Fibroblast of skin of back (primary cell): ENCODE measurements at places on chromosomes 16 and 17.
A peak's percentile ranks its signal among the peaks of the same experiment; 100 is the strongest.

- DNase-seq: peak; percentile 42
Measured at GRCh38 chr16:4358831-4359561, 7.9 kb upstream of the PAM16 start.

- DNase-seq: peak; percentile 42
Measured at GRCh38 chr17:31313982-31314781, at the start of gene EVI2B. EVI2B (minus strand) TSS chr17:31314054; CDS start chr17:31305609, 8,445 bp downstream.

- DNase-seq: no peak
Measured at GRCh38 chr17:57235124-57235523, 21.2 kb upstream of the MSI2 start.

DNA sequence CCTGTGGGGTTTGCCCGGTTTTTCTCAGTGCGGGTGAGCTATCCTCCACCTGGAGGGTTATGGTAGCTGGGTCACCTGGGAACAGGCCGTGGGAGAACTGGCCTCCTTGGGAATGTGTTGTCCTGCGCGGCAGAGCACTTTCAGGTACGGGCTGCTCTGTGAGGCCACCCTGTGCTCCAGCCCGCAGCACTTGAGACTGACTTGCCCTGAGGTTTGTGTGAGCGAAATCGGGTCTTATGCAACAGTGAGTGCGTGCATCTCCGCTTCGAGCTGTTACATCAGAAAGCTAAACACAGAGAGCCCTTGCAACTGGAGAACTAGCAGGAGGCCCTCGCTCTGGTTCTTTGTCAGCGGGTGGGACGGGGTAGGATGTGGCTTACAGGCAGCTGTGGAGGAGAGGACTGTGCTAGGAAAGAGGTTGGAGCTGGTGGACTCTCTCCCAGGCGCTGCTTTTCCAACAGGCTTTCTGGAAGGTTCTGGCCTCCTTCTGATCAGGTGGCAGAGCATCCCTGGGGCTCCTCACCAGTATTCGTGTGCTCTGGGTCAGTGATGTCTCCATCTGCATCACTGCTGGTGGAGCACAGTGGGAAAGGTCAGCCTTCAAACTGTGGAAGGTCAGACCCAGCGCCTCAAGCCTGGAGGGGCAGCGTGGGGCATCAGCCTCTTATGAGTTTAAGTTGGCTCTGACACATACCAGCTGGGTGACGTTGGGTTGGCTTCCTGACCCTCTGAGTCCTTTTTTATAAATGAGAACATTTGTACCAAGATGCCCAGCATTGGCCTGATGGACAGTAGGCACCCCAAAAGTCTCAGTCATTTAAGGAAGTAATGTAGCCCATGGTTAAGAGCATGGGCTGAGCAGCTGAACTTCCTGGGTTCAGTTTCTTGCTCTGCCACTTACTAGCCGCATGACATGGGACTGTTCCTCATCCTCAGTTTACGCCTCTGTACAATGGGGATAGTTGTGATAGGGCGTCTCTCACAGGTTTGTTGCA, 76.3 kb downstream of the KSR1 start:
- DNase-seq: peak; percentile 78

DNA sequence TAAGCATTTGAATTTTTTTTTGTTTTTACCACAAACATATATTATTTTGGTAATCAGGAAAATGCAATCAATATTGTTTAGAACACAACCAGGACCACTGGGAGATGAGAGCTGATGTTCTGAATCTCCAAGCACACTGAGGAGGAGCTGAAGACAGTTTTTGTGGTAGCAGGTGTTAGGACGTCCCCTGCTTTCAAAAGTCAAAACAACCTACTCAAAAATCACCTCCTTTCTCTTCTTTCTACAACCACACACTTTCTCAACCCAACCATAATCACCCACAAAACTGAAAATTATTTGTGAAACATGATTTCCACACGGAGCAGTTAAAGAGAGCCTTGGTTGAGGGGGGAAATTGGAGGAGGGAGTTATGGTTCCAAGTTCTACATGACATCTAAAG, 26.7 kb upstream of the CFAP20 start:
- no peak for DNase-seq

DNA sequence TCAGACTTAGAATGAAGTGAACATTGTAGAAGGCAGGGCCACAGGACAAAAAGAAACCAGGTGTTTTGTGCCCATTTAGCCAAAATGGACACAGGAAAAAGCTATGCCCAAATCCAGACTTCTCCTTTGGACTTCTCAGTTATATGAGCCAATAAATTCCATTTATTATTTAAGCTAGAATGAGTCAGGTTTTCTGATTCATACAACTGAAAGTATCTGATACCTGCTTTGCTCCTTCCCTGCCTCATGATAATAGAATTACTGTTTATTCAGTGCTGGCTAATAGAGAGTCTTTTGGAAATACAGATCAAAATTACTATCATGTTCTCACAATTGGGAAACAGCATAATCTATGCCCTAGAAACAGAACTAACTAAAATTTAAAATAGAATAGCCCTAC, 8.7 kb upstream of the CPD start:
- no peak for DNase-seq

DNA sequence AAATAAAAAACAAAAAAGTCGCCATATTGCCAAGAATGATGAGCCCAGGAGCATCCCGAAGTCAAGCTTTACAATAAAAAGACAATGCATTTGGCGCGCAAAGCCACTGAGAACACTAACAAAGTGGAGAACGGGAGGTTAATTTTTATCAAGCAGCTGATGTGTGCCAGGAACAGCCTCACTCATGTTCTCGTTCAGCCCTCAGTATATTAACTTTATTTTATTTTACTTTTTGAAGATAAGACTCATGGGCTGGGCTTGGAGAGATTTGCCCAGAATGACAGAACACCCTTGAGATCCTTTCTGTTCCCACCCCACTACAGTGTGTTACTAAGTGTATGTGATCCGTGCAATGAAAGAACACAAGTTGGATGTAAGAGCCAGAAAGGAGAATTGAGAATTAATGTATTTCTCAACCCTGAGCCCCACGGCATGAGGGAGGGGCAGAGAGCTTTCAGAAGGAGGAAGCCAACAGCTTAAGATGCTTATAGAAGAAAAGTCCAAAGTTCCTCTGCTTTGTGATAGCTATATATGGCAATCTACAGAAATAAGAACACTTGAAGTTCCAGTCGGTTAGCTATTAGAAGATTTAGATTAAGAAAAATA, 48.4 kb downstream of the COTL1 start:
- no peak for DNase-seq

DNA sequence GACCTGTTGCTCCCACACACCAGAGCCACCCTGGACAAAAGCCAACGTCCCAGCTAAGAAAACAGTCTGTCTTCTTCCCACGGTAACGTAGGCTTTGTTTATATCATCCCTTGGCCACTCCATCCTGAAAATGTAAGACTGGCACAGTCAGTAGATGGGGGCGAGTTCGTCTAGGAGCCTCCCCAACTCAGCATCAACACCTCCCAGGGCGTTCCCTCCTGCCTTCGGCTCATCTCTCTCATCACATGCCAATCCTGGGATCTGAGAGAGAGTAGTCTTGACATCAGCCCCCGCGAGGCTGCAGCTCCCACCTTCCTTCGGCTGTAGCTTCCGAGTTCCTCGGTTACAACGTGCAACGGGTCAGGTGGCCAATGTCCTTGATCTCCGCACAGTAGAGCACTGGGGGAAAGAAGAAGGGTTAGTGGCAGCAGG, 894 bp downstream of the RNF227 start:
- no peak for DNase-seq

DNA sequence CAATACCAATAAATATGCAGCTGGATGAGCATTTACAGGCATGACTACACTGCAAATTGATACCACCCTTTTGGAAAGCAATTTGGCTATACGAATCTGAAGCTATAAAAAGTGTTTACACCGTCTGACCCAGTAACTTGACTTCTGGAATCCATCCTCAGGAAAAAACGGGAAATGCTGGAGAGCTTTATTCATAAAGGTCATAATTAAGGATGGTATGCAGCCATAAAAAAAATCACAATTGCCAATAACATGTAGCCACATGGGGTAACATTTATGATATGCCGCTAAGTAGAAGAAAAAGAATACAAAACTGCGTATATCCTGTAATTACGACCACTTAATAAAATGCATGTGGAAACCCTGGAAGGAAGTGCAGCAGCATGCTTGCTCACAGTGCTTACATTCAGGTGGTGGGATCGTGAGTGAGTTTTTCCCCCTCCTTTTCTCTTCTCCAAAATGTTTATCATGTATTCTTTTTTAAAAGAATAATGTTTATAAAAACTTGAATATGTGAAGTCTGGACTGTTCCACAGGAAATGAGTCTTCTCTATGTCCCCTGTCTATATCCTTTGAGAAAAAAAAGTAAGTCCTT, 34.2 kb downstream of the COPRS start:
- DNase-seq: peak; percentile 44

GRCh38 chr17:64780096-64781013, 118.2 kb upstream of the SMURF2 start:
- DNase-seq: peak; percentile 42

GRCh38 chr16:87366288-87366687, 17.3 kb downstream of the FBXO31 start:
- DNase-seq: no peak

DNA sequence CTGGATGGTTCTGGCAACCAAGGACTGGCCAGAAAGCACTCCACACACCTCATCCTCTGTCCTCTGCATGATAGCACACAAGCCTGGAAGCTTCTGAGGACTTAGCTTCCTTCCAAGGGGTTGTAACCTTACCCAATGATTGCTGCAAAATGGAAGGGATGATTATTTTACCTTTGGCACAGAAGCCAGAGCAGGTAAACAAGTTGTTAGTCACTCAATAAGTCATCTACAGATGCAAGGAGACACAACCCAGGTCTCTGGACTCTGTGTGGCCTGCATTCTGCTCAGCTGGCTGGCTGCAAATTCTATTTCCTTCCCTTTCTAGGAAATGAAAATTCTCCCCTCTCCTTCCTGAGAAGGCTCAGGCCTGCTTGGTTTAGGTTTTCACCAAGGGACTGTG, 26.7 kb upstream of the DYNLL2 start:
- no peak for DNase-seq

GRCh38 chr16:80989801-80990200, 16.9 kb downstream of the CMC2 start:
- no peak for DNase-seq

GRCh38 chr17:74444406-74444805, 12.5 kb downstream of the GPRC5C start:
- no peak for DNase-seq

DNA sequence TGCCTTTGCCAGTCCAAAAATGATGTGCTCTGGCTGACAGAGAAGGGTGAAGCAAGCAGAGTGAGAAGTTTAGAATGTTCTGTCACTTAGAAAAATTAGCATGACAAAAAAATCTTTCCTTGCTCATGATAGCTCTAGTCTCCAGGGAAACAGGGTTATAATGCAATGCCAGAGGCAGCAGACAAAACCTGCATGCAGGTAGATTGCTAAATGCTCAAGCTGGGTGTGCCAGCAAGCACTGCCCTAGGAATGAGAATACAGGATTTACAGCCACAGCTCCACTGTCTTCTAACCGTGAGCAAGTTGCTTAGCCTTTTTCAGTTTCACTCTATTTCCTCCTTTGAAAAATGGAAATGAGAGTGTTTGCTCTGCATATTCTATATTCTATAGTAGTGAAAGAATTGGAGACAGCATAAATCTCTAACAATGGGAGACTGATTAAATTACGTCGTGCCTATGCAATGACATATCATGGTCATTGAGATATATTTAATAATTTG, 516.6 kb upstream of the C16orf82 start:
- no peak for DNase-seq

DNA sequence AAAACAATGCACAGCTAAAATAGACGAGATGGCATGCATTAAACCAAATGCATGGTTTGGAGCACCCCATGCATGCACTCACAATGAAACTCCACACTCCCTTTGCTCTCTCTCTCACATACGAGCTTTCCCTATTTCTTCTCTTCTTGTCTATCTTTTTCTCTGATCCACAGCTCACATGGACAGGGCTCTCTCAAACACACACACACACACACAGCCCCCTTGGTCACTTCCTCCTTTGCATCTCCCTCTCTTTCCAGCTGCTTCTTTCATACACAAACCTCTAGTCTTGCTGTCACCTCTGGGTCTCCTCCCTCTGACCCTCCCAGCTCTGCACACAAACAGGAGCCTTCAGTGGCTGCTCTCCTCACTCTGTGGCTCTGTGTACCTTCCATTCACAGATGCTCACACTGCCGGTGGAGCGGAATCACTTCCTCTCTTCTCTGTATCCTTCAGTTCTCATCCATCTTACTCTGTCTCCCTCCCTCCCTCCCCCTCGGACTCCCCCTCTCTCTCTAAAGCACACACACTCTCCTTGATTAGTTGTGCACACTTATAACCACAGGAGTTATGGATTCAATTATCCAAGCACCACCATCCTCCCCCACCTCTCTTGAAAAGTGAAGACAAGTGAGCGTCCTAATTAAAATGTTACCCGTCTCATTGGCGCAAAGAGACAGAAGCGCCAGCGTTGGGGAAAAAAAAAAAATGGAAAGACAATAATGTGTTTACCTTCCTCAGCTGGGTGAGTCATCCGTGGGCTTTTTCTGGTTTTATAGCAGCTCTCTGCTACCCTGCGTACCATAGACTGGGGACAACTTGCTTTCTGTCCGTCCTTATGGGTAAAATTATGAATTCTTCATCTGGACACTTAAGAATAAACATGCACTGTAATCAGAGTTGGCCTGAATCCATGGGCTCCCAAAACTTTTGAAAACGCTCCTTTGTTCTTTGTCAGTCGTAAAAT, 90.8 kb downstream of the SHISA6 start:
- DNase-seq: peak; percentile 57

- DNase-seq: peak; percentile 54
Measured at GRCh38 chr17:27323538-27324215, 29.8 kb downstream of the WSB1 start.

DNA sequence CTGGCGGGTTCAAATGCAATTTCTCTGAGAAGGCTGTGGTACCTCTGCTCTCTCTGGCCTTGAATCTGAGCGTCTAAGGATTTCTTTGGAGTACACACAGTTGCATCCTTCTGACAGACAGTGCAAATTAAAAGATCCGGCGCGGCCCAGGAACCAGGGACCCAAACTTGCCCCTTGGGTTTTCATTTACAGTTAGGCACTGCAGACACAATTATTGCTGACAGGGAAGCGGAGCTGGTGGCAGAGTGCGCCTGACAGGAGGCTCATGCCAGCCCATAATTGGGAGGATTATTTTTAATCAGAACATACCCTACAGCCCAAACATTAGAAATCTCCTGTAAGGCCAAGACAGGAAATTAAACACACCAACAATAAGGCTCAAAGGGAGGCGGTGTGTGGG, 1023.4 kb upstream of the RBFOX1 start:
- no peak for DNase-seq
